ENCODE measurements at places on chromosomes 12 and 14.
A peak's percentile ranks its signal among the peaks of the same experiment; 100 is the strongest.

DNA sequence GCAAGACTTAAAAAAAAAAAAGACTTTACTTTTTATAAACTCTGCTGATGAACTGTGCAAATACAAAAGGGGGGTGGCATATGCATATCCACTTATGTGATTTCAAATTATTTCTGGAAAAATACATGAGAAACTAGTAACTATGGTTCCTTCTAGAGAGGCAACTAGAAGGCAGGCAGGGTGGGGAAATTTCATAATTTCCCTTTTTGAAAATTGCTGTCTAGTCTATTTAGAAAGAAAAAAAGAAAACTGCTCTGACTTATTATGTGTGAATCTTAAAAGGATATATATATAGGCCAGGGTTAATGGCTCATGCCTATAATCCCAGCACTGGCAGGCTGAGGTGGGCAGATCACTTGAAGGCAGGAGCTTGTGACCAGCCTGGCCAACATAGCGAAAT lies 42.3 kb downstream of the ANAPC7 start:
- DNase-seq: no peak

GRCh38 chr14:79413734-79414428 lies 797.4 kb downstream of the DIO2 start:
- DNase-seq: no peak

- no peak for DNase-seq
Measured at GRCh38 chr12:98058838-98059237, 456.6 kb upstream of the TMPO start.

- no peak for DNase-seq
Measured at GRCh38 chr12:286531-287300, 24.1 kb upstream of the SLC6A13 start.

DNA sequence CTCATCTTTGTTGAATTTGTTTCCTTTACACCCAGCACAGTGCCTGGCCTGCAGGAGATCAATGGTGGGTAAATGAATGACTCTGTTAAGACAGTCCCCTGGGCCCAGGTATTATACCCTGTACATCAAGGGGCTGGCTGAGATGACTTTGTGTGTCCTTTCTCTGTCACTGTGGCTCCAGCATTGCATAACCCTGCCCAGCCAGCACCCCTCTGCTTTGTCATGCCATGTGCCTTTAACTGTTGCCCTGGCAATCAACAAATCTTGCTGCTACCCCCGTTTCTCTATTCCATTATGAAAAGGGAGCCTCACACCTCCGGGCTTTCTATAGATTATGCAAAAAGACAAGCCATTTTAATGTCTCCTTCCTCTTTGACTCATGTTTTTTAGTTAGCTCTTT lies 7.6 kb upstream of the FLVCR2 start:
- no peak for DNase-seq

DNA sequence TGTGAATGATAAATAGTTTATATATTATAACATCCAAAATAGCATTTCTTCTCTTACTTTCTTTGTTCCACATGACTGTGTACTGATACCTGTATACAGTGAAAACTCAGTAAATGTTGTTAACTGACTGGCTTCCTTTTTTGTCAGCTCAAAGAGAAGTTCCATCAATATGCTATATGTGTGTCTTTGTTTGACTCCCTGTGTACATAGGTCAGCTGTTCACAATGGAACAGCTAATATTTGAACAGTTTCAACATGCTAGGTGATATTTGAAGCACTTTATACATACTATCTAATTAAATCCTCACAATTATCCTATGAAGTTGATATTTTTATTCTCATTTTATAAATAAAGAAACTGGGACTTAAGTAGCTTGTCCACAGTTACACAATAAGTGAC lies 15.3 kb upstream of the KICS2 start:
- DNase-seq: no peak

DNA sequence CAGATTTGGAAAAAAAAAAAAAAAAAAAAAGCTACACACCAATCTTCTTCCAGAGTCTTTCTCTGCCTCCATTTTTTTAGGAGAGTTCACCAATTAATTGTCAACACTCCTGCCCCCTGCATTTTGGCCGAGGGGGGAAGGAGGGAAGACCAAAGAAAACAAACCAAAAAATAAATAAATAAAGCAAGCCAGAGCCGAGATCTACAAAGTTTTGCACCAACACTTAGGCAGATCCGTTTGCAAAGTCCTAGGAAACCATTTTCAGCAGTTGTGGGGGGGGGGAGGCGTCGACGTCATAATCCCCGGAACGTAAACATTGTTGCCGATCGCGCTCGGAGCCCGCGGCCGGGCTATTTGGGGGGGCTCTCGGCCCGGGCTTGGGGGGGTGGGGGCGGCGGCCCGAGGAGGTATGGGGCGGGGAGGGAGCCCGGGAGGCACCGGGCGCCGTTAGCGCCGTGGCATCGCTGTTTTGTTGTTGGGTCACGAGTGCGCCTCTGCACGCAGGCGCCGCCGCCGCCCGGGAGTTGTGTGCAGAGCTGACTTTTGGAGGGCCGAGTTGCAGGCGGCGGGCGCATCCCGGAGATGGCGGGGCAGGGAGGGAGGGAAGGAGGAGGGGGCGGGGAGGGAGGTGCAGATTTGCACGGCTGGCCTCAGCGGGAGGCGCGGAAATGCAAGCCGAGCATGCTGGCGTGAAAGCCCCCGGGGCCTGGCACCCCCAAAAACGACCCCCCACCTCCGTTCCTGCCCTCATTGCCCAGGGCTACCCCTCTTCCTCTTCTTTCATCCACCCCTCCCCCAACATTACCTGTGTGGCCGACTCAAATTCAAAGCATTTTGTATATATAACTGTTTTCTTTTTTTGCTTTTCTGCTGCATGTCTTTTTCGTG lies 598 bp downstream of the KDM2B start:
- DNase-seq: peak; percentile 20

GRCh38 chr14:68789821-68790643 lies 2.8 kb downstream of the ZFP36L1 start:
- DNase-seq: no peak

- DNase-seq: no peak
Measured at GRCh38 chr12:125053821-125054220, 11.4 kb upstream of the AACS start.

- no peak for DNase-seq
Measured at GRCh38 chr12:48985475-48985897, 7.4 kb downstream of the WNT1 start.

DNA sequence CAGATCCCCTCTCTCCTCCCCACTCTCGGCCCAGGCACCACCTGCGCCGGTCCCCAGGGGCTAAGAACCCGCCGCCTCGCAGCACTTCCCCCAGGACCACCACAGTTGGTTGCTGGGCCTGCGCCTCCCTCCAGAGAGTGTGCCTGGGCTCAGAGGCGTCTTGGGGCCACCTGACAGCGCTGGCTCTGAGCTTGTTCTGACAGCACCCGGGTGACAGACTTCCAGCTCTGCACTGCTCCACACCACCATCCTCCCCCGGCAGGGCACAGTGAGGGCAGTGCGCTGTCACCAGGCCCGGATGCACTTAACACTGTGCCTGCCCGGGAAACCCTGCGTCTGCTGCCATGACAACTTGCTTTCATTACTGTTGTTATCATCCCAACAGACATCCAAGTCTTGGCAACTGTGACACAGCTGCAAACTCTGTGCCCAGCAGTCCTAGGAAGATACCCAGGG lies 6.6 kb downstream of the BRF1 start:
- peak; percentile 94 for DNase-seq

DNA sequence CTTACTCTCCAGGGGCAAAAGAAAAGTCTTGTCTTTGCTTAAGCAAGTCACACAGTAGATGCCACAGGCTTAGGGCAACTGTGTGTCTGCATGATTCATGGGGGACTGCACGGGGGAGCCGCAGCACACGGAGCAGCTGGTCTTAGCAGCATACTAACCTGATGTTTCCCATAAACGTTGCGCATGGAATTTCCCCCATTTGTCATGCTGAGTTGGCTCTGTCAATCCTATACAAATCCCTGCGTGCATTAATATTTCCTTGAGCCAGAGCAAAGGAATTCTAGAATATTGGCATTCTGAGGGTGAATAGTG lies 71.2 kb downstream of the SAMD4A start:
- DNase-seq: peak; percentile 94

DNA sequence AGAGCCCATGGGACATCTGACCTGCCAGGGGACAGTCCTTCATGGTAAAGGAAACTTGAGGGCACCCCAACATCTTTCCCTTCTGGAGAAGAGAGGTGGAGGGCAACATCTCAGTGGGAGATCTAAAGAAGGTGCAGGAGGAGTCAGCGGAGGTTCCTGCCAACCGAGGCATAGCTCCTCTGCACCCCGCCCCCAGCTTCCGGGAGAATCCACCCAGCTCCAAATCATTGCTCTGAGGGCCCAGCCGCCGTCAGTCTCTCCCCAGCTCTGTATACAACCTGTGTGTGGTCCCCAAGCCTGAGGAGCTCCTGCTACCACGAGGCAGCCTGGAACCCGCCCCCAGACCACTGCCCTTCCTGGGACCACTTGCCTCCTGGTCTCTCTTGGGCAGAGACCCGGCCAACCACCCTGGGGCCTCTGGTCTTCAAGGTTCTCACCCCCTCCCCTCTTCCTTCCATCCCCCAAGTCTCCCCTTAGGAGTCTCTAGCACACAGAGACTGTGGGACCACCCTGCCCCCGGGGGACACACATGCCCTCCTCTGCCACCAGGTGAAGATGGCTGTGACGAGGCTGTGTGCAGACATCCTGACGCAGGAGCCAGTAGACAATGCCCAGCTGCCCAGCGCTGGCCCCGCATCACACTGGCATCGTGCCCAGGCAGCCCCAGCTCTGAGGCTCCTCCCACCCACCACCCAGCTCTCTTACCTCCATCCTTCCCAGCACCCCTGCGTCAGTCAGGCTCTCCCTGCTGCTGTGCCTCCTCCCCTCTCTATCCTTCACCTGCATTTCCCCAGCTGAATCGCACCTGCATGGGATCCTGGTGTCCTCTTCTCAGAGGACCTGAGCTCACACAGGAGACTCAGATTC lies 13.0 kb upstream of the NUDT14 start:
- DNase-seq: peak; percentile 72

Data from dermis microvascular lymphatic vessel endothelial cell (primary cell).